Bronchial smooth muscle cell (primary cell): ENCODE measurements at places on chromosomes 4 and X. TPM values are rescaled to one million over a fixed set of nuclear protein-coding genes. Genes with fewer than 3 reads are reported as not detected.

The C4orf46 gene
- 6.9 and 7.4 TPM in 2 replicates for total RNA-seq

The XAGE2 gene
- total RNA-seq: not detected in 2 replicates

The LDB2 gene
- total RNA-seq: 191 and 428 TPM in 2 replicates

The PPP2R3B gene
- total RNA-seq: 10.6 and 16.2 TPM in 2 replicates

The DGKK gene
- not detected in 2 replicates for total RNA-seq

The FREM3 gene
- not detected in 2 replicates for total RNA-seq

The NLGN3 gene
- total RNA-seq: 0.26 and 0.95 TPM in 2 replicates

The PLK4 gene
- 1.0 and 3.5 TPM in 2 replicates for total RNA-seq

The SYNPO2 gene
- total RNA-seq: 0.94 and 1.3 TPM in 2 replicates

The FNIP2 gene
- total RNA-seq: 16.7 and 17.9 TPM in 2 replicates

The TRIML2 gene
- 0.16 TPM in 1 of 2 replicates, not detected in the other for total RNA-seq

The ATP1B4 gene
- total RNA-seq: not detected in 2 replicates

The CSN1S1 gene
- not detected in 2 replicates for total RNA-seq

The SEC24B gene
- 8.2 and 9.1 TPM in 2 replicates for total RNA-seq

The PPARGC1A gene
- total RNA-seq: 0.47 and 0.69 TPM in 2 replicates

The CCNB3 gene
- total RNA-seq: 0.63 TPM in 1 of 2 replicates, not detected in the other

The ENOPH1 gene
- total RNA-seq: 38.1 and 45.9 TPM in 2 replicates

The LDOC1 gene
- total RNA-seq: 6.8 and 9.9 TPM in 2 replicates

The SSX4 gene
- not detected in 2 replicates for total RNA-seq

The PRDX4 gene
- 225 and 226 TPM in 2 replicates for total RNA-seq

The ASB12 gene
- 0.16 and 0.17 TPM in 2 replicates for total RNA-seq

The AIFM1 gene
- total RNA-seq: 18.4 and 24.1 TPM in 2 replicates

The CD99L2 gene
- 36.7 and 38.1 TPM in 2 replicates for total RNA-seq

The HHIP gene
- total RNA-seq: 0.09 and 0.16 TPM in 2 replicates

The SCARB2 gene
- 235 and 442 TPM in 2 replicates for total RNA-seq

The ADH1A gene
- total RNA-seq: 0.09 and 0.16 TPM in 2 replicates

The MAGEA9B gene
- total RNA-seq: not detected in 2 replicates

The XAGE1A gene
- total RNA-seq: not detected in 2 replicates

The GPRASP1 gene
- 5.2 and 5.8 TPM in 2 replicates for total RNA-seq

The SPANXA2 gene
- total RNA-seq: not detected in 2 replicates

The GLRA2 gene
- total RNA-seq: not detected in 2 replicates

The SCML2 gene
- total RNA-seq: 0.79 and 1.1 TPM in 2 replicates

The CPE gene
- 3.9 and 4.3 TPM in 2 replicates for total RNA-seq

The PUDP gene
- 3.9 and 4.4 TPM in 2 replicates for total RNA-seq

The IDS gene
- total RNA-seq: 25.7 and 33.1 TPM in 2 replicates

The HSPA4L gene
- 5.8 and 9.3 TPM in 2 replicates for total RNA-seq

The FBXW7 gene
- total RNA-seq: 62.9 and 150 TPM in 2 replicates

The SSX4B gene
- not detected in 2 replicates for total RNA-seq

The RENBP gene
- total RNA-seq: 1.1 and 3.0 TPM in 2 replicates

The TSPAN6 gene
- 31.8 and 31.9 TPM in 2 replicates for total RNA-seq

The MAGEE1 gene
- 0.86 and 1.3 TPM in 2 replicates for total RNA-seq

The AMBN gene
- not detected in 2 replicates for total RNA-seq

The MND1 gene
- total RNA-seq: 1.4 and 4.7 TPM in 2 replicates

The NXF3 gene
- total RNA-seq: not detected in 2 replicates

The XK gene
- under 0.01 TPM in 1 of 2 replicates, not detected in the other for total RNA-seq

The GPR143 gene
- not detected in 2 replicates for total RNA-seq

The SPP1 gene
- total RNA-seq: 0.09 and 0.47 TPM in 2 replicates

The GAGE2A gene
- total RNA-seq: not detected in 2 replicates

The UVSSA gene
- 5.5 and 6.9 TPM in 2 replicates for total RNA-seq

The GRIA3 gene
- total RNA-seq: 2.1 and 6.6 TPM in 2 replicates

The GDI1 gene
- 86.7 and 124 TPM in 2 replicates for total RNA-seq

The HOPX gene
- 0.34 and 10.4 TPM in 2 replicates for total RNA-seq

The CT45A10 gene
- 0.32 TPM in 1 of 2 replicates, not detected in the other for total RNA-seq

The RPA4 gene
- 0.63 and 0.86 TPM in 2 replicates for total RNA-seq
